ENCODE measurements at places on chromosomes 1 and 21. TPM values are rescaled to one million over a fixed set of nuclear protein-coding genes. Genes with fewer than 3 reads are reported as not detected.
A peak's percentile ranks its signal among the peaks of the same experiment; 100 is the strongest.

DNA sequence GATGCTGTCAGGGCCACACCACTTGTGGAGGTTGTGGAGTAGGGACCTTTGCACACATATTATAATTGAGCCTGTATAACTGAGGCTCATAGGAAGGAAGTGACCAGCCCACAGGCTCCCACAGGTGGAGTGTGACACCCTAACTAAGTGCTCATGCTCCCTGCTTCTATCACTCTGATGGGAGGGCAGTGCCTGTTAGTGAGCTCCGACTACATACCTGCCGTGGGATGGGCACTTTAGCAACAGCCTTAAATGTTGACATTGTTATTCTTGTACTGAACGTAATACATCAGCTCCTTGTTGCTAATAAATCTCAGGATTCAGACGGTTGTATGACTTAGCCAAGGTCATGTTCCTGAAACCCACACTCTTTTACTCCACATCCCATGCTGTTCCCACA lies 58.0 kb downstream of the BEND5 start:
- DNase-seq: no peak

DNA sequence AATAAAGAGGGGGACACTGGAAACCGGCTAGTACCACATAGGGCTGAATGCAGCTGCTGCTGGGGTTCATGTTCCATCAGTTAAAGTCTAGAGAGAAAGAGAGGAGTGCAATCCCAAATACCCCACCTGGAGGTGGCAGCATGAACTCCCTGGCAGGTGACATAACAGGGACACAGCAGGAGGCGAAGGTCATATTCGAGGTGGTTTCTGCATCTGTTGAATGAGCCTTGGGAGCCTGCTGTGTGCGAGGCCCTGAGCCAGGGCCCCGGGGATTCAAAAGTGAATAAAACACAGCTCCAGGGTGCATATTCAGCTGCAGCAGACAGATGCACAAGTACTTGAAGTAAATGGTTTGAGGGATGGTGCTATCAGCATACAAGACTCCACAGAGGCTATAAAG lies 456.8 kb downstream of the SETD4 start:
- no peak for DNase-seq

DNA sequence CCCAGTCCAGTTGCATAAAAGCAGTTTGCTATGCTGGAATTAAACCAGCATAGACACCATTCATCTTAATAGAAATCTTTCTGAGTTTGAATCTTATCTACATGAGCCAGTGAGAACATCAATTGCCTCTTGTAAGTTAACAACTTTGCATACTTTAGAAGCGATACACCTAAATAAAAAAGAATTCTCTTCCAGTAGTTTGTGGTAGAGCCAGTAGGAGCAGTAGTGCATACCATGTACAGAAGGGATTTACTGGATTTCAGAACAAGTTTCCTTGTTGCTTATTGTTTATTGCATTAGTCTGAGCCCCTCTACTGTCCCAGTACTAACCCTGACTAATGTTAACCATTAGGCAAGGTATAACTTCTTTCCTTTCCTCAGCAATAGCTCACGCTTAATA lies 313.1 kb downstream of the TGFB2 start:
- DNase-seq: no peak

- no peak for DNase-seq
Observed at GRCh38 chr21:39141502-39141901, 41.7 kb downstream of the PSMG1 start.

- peak; percentile 62 for DNase-seq
Observed at GRCh38 chr1:64514197-64514765, 44.4 kb downstream of the CACHD1 start.

GRCh38 chr1:241860922-241861321 lies 12.9 kb downstream of the EXO1 start:
- DNase-seq: no peak

- no peak for DNase-seq
Observed at GRCh38 chr1:22825486-22826189, 115.0 kb downstream of the EPHB2 start.

DNA sequence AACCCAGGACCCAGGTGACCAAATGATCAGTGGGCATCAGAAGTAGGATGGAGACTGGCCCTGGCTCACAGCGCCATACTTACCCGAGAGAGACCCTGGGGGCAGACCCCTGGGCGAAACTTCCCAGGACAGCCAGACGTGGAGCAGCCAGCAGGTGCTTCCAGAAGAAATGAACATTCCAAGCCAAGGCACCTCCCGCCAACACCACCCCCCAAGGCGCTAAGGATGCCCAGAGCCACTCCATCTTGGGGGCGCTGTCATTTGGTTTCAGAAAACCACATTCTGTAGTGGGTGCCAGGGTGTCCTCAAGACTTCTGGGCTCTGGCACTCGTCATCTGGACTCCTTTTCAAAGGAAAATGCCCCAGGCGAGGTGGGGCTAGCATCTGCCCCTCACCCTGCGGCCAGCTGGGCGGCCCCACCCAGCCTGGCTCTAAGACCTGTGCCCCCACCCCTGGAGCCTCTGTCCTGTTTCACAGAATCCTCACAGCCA lies 98.8 kb downstream of the RIPK4 start:
- DNase-seq: no peak

GRCh38 chr1:146019231-146020057 lies 2.1 kb downstream of the HJV start:
- no peak for DNase-seq

- DNase-seq: no peak
Observed at GRCh38 chr1:118783095-118783758, 204.9 kb downstream of the TBX15 start.

- no peak for DNase-seq
Observed at GRCh38 chr1:116770625-116771024, 16.4 kb downstream of the CD2 start.

- DNase-seq: no peak
Observed at GRCh38 chr1:151815716-151816327, 10.6 kb upstream of the LINGO4 start.

GRCh38 chr1:180919183-180919700 lies 6.5 kb downstream of the KIAA1614 start:
- DNase-seq: no peak

GRCh38 chr1:223001653-223002634 lies 141.1 kb downstream of the TLR5 start:
- DNase-seq: no peak

DNA sequence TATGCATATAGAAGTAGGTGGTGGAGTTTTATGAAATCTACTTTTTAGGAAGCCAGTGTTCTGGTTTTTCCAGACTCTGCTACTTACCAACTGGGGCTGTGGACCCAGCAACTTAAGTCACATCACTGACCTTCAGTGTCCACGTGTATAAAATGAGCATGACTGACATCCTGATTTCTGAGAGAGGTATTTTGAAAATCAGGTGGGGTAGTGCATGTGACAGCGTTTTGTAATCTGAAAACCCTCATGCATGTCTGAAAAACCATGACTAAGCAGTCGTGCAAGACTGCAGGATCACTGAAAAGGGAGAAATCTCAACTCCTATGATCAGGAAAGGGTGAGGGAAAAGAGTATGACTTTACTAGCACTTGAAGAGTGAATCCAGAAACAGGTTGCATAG lies 26.1 kb downstream of the CR1L start:
- DNase-seq: no peak

Gene SEC16B
- 7.0 TPM for polyA plus RNA-seq

Gene NBPF12
- 16.1 TPM for polyA plus RNA-seq

Gene TBX15
- 61.2 TPM for polyA plus RNA-seq
